Dorsolateral prefrontal cortex (tissue), 122 donors: ENCODE measurements at places on chromosomes 5 and 9.

- DNase-seq, result no peak
These were observed 103.9 kb downstream of the VAV2 start for GRCh38 chr9:133888048-133888808.

GRCh38 chr9:18926513-18926912 lies 106.5 kb downstream of the SAXO1 start:
- DNase-seq, result no peak

DNA sequence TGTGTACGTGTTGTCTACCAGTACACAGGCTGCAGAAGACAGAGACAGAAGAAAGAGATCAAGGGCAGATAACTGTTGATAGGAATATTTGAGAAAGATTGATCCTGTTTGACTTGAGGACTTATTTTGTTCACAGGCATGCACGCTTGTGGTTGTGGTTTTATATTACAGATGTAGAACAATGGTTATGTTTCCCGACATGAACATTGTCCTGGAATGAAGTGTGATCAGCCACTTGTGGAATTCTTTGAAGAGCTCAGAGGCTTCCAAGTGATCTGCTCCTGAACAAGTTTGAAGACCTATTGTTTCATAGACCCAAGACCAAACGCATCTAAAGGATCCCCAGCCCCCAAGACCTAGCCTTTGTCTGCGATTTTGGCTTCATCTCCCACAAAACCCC lies 13.7 kb downstream of the TEX53 start:
- DNase-seq, result no peak

DNA sequence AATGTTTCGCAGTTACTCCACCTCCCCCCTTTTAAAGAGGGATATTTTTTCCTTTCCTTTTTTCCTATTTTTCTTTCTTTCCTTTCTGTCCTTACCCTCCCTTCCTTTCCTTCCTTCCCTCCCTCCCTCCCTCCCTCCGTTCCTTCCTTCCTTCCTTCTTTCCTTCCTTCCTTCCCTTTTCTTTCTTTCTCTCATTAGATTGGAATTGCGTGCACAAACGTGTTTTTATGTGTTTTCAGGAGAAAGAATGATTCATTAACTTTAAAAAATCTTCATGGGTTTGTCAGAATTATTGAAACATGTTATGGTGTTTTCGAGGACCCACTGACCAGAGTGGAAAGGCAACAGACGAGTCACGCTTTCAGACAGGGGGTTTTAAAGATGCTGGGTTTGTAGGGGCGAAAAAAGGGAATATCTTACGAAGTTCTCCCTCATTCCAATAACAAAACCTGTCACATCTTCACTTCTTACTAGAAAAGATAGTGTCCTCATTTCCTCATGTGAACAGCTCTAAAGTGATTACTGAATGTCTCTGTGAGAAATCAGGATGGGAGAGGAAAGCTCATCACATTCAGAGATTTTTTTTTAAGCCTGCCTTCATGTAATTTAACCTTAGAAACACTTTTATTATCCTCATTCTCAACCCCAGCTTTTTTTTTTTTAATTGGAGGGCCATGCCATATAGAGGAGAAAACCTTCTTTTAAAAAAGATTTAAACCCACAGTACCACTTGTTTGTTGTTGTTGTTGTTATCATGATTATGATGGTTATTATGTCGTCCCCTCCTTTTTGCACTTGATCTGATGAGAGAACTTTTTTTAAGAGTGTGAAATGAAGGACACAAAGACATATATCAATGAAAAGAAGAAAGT lies 21.9 kb downstream of the NR2F1 start:
- no peak for DNase-seq

- no peak for DNase-seq
These were observed 155.9 kb downstream of the NR2F1-AS1 start for GRCh38 chr5:93425096-93425495.

DNA sequence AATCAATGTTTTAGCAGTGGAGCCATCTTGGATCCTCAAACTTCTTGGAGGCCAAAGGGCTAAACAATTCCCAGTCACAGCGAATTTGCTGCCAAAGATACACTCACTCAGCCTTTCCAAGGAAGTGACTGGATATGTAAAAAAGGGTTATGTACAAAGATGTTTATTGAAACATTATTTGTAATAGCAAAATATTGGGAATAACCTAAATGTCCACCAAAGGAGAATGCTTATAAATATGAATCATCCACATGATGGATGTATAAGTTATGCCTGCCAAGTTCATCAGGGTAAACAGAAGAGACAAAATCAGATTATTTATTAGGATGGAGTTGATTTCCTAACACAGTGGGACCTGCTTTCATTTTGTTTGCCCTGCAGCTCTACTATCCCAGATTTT lies 145.2 kb upstream of the ABCA1 start:
- no peak for DNase-seq
